ENCODE measurements at places on chromosomes 2 and 18.

DNA sequence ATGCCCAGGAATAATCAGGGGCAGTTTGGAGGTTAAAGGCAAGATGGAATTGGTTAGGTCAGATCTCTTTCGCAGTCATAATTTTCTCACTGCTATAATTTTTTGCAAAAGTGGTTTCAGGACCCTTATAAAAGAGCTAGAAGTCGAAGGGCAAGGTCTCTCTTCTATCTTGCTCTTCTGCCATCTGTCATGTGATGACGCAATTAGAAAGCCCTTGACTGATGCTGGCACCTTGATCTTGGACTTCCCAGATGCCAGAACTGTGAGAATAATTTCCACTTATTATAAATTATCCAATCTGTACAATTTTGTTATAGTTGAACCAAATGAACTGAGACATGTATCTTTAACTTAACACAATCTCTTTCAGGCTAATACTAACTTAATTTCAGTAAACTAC is 6.3 kb upstream of the RALBP1 start:
- DNase-seq = no peak

DNA sequence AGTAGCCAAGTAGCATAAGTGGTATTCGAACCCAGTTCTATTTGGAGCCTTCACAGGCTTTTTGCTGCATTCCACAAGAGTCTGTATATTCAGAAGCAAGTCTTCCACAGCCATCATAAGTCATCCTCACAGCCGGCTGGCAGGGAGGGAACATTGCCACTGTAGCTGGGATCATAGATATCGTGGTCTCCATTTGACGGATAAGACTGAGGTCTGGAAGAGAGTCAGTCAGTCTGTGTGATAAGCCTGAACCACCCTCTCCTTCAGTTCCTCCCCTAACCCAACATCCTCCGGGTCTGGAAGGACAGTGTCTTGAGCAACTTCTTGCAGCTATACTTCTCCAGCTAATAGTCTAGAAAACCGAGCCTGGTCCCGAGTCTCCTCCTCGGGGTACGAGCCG is 17.0 kb upstream of the C1QL2 start:
- no peak for DNase-seq

DNA sequence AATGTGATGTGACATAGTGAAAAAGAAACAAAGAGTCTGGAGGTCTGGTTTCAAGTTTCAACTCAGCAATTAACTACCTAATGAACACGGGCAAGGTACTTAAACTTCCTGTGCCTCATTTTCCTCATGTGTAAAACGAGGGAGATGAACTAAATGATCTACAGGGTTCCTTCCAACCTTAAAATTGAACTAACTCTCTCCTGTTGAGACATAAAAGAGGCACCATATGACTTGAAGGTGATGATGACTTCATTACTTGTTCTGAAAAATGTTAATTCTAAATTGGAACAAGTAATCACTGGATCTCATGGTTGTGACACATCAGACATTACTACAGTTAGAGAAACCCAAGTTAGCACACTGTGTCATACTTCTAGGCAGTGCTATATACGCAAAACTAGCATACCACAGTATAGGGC is 8.9 kb upstream of the REL start:
- DNase-seq = no peak

- DNase-seq = no peak
Measured at GRCh38 chr2:170214309-170214948, 36.5 kb downstream of the MYO3B start.

GRCh38 chr2:128319631-128320191 is 1.0 kb upstream of the HS6ST1 start:
- no peak for DNase-seq

- no peak for DNase-seq
Measured at GRCh38 chr2:139478165-139478914, 698.1 kb upstream of the NXPH2 start.

GRCh38 chr2:228860601-228861285 is 410.3 kb downstream of the PID1 start:
- no peak for DNase-seq

GRCh38 chr2:13014783-13015182 is 298.0 kb downstream of the TRIB2 start:
- DNase-seq = no peak

- DNase-seq = no peak
Measured at GRCh38 chr18:25659541-25659940, 307.6 kb upstream of the ZNF521 start.

DNA sequence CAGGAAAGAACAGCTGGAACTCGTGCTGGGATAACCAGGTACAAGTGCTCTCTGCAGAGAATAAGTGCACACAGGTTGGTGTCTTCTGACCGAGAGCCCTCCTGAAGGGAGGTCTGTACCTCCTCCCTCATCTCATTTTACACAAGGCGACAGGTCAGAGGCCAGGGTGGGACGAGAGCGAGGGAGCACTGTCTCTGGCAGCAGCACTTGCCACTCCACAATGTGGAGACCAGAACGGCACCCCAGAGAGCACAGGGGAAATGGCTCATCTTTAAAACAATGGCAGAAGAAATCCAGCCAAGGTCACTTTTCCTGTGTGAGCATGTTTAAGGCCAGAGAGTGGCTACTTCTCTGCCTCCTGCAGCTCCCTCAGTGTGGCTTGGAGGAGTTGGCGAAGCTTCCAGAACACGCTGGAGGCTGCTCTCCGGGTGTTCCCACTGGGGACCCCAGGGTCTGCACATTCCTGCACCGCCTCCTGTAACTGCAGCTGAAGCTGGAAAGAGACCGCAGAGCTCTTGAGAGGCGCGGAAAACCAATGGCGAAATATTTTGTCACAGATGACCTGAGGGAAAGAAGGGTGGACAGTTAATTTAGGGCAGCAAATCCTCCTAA is 20.8 kb downstream of the DIPK1C start:
- DNase-seq = no peak

GRCh38 chr2:220821683-220822082 is 750.4 kb downstream of the EPHA4 start:
- DNase-seq = no peak

DNA sequence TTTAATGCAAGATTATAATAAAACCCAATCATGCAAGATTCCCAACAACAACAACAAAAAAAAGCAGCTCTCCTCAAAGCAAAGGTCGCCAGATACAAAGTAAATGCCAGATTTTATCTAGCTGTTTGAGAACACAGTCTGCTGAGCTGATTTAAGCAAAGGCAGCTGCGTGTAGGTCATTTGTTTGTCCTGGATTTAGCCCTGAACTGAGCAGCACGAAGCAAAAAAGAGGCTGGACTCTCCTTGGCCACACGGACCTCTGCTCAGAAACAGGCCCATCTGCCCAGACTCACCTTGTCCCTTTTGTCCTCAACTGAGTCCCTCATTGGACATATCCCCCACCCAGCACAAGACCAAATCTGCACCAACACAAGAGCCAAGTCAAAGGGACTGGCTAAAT is 91.5 kb downstream of the PID1 start:
- no peak for DNase-seq

- no peak for DNase-seq
Measured at GRCh38 chr2:73823916-73824523, 4.7 kb upstream of the STAMBP start.

GRCh38 chr2:233072838-233073237 is 12.7 kb downstream of the INPP5D start:
- no peak for DNase-seq

DNA sequence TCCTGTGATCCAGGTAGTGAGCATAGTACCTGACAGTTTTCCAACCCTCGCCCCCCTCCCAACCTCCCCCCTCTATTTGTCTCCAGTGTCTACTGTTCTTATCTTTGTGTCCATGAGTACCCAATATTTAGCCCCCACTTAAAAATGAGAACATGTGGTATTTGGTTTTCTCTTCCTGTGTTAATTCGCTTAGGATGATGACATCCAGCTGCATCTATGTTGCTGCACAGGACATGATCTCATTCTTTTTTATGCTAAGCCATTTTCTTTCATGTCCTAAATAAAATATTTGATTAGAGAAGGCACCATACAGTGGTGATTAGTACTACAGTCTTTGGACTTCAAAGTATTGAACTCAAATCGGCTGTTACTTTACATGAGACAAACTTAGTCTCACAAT is 1087.9 kb downstream of the CBLN2 start:
- DNase-seq = no peak

GRCh38 chr2:1976728-1977416 is 232.6 kb upstream of the PXDN start:
- no peak for DNase-seq

DNA sequence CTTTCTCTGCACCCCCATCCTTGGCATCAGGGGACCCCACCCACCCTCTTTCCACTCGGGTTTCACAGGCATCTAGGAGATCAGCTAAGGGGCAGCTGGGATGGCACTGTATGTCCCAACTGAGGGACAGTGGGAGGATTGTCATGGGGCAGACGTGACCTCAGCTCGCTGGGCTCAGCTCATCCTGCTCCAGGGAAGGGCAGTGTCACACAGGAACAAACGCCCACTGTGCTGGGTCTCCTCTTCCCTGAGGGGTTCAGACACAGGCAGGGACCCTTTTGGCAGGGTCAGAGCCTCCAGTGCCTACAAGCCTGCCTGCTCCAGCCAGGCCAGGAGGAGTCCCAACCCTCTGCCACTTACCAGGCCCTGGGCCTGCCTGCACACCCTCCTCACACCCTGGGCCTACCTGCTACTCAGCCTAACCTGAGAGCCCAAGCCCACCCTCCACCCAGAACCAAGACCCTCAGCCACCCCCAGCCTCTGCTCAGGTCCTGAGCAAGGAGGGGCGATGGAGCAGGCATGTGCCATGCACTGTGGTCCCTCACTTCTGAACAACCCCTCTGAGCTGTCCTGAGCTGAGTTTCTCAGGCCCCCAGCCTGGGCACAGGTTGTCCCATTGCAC is 68.2 kb downstream of the HS1BP3 start:
- no peak for DNase-seq

- no peak for DNase-seq
Measured at GRCh38 chr2:120936476-120937334, 201.0 kb downstream of the GLI2 start.

GRCh38 chr18:9429662-9429993 is 45.7 kb upstream of the RALBP1 start:
- DNase-seq = no peak

GRCh38 chr2:138036522-138036921 is 72.2 kb downstream of the HNMT start:
- no peak for DNase-seq

DNA sequence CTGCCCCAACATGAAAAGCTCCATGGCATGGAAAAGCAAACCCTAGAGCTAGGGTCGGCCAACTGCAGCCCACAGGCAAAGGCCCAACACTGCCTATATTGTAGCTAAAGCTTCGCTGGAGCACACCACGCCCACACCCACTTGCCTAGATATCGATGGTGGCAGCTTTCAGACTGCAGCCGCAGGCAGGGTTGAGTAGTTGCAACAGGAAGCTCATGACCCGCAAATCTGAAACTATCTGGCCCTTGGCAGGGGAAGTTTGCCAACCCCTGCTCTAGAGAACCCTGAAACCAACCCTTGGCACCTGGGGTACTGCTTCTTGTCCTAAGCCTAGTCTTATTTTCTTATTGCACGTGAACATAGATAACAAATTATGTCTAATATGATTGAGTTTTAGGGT is 250.0 kb downstream of the SOX11 start:
- DNase-seq = no peak

DNA sequence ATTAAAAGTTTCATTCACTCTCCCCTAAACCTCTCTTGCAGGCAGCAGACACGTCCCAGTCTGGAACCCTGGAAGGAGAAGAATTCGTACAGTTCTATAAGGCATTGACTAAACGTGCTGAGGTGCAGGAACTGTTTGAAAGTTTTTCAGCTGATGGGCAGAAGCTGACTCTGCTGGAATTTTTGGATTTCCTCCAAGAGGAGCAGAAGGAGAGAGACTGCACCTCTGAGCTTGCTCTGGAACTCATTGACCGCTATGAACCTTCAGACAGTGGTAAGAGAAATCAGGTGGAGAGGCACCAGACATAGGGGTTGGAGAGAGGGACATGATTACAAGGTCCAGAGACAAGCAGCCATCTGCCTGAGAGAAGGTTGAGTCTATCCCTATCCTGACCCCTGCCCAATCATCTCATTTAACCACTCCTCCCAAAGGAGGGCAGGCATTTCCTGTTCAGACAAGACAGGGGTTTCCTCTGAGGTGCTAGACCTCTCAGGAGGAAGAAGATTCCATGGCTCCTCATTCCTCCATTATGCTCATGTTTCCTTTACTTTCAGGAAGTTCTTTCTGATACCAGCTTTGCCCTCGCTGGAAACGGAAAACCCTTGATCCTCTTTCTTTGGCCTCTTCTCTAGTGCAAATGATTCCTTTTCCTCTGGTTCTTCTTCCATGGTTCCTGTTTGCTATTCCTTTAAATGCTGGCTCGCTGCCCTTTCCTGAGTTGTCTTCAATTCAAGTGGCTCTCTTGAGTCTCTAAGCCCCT is 15.1 kb downstream of the PLCD4 start:
- DNase-seq = no peak

DNA sequence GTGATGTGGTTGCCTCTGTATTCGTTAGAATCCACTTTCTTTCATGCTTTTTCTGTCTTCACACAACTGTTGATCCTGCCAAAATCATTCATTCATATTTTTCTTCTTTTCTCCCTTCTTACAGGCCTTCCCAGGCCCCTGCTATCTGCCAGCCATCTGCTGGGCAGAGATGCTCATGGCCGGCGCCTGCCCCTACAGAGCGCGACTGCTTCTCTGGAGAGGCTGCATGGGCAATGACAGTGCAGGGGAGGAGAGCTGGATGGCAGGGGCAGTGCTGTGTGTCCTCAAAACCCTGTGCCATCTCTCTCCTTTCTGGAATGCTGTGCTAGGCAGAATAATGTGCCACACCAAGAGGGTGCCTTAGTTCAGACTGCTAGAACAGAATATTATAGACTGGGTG is 125.2 kb downstream of the INHBB start:
- DNase-seq = no peak

DNA sequence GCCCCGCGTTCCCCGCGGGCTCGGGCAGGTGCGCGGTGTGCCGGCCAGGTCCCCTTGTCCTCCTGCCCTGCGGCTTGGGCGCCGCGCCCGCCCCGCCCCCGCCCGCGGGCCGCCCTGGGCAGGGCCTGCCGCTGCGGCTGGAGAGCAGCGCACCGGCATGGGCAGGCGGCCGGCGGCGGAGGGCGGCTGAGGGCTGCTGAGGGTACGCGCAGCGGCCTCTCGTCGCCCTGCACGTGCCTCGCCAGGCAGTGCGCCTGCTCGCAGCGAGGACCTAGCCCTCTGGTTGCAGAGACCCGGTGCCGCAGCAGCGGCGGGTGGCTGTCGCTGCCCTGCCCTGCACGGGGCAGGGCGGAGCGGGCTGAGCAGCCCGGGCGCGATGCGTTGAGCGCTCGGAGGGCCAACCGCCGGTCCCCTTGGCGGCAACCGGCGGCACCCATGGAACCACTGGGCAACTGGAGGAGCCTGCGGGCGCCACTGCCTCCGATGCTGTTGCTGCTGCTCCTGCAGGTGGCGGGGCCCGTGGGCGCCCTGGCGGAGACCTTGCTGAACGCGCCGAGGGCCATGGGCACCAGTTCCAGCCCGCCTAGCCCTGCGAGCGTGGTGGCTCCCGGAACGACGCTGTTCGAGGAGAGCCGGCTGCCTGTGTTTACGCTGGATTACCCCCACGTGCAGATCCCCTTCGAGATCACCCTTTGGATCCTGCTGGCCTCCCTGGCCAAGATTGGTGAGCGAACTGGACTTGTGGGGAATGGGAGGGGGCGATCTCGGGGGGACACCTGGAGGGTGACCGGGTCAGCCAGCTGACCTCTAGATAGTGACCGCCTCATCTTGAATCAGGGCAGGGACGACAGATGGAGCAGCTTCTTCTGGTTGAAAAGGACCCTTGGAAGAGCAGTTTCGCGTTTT is at the start of gene SLC9A2:
Gene SLC9A2 (plus strand): TSS at position 140 of the 906 bp plus-strand sequence. CDS start 296 bp downstream, at position 436.
- no peak for DNase-seq

- DNase-seq = no peak
Measured at GRCh38 chr2:167192833-167193232, 304.6 kb downstream of the XIRP2 start.
